ENCODE measurements at places on chromosomes 3 and 15.

GRCh38 chr3:36135863-36136262 is 244.4 kb upstream of the STAC start:
- DNase-seq, result no peak

- DNase-seq, result peak; percentile 48
Measured at GRCh38 chr3:149936812-149937230, 33.9 kb downstream of the PFN2 start.

DNA sequence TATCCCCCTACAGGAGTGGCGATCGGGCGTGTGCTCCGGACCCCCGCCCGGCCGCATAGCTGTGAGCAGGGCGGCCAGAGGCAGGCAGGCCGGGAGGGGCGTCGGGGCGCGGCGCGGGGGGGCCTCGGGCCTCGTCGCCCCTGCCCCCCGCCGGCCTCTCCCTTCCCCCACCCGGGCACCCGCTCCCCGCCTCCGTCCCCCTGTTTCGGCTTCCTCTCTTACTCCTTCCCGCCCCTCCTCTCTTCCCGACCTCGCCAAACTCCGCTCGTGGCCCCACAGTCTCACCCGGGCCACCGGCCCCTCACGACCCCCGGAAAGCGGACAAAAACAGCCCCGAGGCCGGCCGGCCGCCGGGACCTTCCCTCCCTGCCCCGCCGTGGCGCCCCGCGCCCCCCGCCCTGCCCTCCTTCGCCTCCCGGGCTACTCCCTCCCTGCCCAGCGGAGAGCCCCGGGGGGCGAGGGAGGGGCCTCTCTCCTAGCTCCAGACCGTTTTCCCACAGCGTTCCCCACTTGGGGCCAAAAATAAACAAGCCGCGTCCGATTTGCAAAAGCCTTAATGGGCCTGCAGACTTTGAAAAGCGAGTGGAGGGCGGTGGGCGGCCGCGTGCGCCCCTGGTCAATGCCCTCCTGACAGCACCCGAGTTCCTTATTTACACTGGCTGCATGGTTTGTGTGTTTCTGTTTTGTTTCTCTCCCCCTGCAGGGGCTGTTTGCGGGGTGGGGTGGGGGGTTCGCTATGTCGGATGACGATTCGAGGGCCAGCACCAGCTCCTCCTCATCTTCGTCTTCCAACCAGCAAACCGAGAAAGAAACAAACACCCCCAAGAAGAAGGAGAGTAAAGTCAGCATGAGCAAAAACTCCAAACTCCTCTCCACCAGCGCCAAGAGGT is 1.0 kb downstream of the UBE2E1 start:
- no peak for DNase-seq

- no peak for DNase-seq
Measured at GRCh38 chr3:146542978-146543377, 1.4 kb downstream of the PLSCR1 start.

DNA sequence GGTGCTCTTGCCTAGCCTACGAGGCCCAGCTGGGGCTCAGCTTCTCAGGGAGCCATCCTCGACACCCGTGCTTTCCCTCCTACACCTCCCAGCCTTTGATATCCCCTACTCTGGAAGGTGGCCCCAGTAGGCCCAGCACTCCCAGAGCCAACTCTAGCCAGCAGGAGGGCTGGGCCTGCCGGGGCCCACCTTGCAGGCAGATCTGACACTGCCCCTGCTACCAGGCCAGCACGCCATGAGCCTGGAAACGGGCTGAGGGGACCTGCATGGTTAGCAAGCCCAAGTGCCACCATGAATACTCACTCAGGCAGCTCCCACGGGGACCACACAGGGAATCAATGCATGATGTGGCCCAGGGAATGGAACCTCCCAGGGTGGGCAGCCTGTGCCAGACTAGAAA is 123.7 kb downstream of the SMAD6 start:
- DNase-seq, result no peak

- no peak for DNase-seq
Measured at GRCh38 chr3:180329847-180330246, 272.1 kb upstream of the TTC14 start.

GRCh38 chr15:40344631-40345120 is 3.9 kb upstream of the CCDC9B start:
- peak; percentile 58 for DNase-seq

- DNase-seq, result peak; percentile 90
Measured at GRCh38 chr15:44541282-44541958, 4.5 kb downstream of the EIF3J start.

DNA sequence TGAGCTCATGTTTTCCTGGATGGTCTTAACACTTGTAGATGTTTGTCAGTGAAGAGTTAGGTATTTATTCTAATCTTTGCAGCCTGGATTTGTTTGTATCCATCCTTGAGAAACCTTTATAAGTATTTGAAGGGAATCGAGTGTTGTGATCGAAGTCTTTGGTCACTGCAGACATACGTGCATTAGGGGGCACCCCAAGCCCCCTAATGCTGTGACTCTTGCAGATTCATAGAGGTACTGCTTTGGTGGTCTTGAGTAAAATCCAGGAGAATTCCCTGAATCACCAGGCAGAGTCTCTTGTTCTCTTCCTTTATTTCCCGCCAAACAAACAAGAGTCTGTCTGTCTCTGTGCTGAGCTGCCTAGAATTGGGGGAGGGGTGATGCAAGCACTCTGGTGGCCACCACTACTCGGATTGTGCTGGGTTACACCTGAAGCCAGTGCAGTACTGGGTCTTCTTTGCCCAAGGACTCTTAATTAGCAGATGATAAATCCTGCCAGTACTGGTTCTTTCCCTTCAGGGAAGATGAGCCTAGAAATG is 170.5 kb upstream of the POU1F1 start:
- DNase-seq, result no peak

- DNase-seq, result peak; percentile 75
Measured at GRCh38 chr3:150761831-150762661, 923 bp downstream of the SIAH2 start.

- no peak for DNase-seq
Measured at GRCh38 chr15:73319460-73320245, 49.1 kb downstream of the HCN4 start.

- DNase-seq, result no peak
Measured at GRCh38 chr3:65483480-65483879, 555.2 kb downstream of the MAGI1 start.

- no peak for DNase-seq
Measured at GRCh38 chr3:58323529-58324390, 8.9 kb upstream of the PXK start.

DNA sequence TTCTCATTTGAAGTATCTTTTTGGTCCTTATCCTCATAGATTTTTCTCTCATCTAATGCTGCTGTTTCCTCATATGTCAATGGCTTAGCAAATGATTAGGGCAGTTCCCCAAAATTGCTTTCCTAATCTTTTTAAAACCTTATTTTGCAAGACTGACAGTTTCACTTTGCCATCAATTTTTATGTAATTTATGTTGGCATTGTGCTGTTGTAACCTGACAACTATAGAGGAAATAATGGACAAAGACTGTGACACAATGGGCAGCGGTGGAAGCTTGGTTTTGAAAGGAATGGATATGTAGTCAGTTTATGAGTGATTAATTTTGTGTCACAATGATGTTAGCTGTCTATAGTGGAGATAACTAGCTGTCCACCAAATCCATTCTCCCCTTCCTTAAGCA is 10.6 kb upstream of the SH3BP5 start:
- DNase-seq, result no peak

DNA sequence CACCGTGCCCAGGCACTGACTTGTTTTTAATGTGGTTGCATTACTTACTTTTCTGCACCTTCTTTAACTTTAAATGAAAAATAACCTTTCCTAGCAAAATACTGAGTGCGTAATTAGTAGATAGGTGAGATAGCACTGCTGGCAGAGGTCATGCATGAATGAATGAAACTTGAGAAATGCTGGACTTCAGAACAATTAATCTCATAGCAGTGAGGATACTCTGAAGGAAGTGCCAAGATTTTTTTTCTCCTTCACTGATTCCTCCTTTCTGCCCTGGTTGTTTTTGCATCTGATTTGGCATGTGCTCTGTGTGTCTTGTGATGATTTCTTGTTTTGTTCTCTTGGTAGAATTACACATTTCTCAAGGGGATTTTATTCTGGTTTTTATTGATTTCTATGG is 378.9 kb downstream of the PTPRG start:
- no peak for DNase-seq

GRCh38 chr15:51838270-51838669 is 8.8 kb downstream of the TMOD3 start:
- no peak for DNase-seq

DNA sequence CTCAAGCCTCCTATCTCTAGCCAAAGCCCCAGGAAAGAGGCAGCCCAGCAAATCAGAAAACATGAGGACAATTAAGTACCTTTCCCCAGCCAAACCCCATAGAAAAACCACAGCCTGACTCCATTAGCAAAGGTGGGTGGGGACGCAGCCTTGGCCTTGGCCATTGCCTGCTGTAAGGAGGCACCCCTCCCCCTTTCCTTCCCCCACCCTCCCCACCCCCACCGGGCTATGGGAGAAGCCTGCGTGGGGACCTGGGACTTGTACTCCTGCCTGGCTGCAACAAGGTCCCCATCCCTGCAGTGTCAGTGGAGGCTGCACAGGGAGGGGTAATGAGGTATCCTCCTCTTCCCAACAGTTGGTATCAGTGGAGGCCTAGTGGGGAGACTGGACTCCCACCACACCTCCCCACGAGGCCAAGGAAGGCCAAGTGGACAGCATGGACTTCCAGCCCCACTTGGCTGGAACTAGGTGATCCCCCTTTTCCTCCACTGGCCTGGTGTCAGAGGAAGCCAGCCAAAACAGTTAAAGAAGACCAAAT is 20.5 kb downstream of the PRR23E start:
- no peak for DNase-seq

DNA sequence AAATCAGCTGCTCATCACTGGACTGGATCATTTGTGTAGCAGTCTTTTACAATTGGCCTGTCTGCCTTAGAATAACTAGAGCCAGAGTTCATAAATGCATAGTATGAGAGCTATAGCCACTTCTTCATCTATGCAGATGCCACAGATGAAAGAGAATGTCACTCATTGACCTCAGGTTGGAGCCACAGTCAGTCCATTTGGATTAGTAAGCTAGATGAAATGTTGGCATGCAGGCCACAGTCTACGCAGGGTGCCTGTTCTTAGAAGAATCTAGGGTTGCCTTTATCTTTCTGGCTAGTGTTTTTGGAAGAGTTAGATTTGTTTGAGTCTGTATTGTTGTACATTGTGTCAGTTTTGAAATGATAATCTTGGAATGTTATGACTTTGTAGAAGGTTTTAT is 25.4 kb upstream of the EDEM1 start:
- peak; percentile 82 for DNase-seq

DNA sequence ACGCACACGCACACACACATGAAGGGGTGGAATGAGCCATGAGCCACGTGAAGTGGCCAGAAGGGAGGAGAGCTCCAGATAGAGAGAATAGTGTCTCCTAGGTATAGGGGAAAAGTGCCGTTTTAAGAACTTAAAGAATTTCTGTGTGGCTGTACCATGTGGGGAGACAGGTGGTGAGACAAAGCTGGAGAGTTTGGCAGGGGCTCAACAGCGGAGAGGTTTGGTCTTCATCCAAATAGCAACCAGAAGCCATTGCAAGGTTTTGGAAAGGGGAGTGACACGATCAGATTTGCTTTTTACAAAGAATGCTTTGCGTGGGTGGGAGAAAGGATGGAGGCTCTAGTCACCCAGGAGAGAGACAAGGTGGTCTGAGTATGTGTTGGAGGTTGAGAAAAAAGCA is 146.0 kb downstream of the IL20RB start:
- DNase-seq, result no peak

DNA sequence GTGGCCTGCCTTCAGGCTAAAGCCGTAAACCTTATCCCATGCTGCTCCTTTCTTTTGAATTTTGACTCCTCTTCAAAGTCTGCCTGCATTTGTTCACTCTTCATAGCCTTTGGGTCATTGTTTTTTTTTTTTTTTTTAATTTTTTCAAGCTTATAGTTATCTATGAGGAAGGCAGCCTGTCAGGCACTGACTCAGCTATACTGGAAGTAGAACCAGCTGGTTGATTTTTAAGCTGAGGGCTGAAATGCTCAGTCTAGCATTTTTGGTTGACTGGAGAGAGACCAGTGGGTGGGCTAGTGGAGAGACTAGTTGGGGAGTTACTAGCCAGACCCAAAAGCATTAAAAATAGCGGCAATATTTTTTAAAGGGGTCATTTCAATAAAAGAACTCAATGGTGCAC is 44.1 kb downstream of the C3orf20 start:
- DNase-seq, result no peak

DNA sequence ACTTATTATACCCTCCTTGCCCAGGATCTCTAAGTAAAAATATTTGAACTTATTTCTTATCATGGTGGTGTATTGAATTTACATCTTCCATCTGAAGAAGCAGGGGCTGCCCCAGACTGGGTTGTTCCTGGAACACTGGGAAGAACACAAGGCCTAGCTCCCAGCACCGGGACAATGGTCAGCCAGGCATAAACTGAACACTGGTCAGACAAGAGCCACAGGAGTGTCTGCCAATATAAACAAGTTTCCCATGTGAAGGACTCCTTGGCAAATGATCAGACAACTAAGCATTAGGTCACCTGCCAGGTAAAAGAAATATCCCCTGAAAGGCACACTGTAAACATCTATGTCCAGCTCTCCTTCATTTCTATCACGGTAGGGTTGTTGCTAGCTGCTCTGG is 172.4 kb downstream of the ATP8B4 start:
- DNase-seq, result no peak

GRCh38 chr3:29083676-29084075 is 197.2 kb upstream of the RBMS3 start:
- DNase-seq, result no peak

DNA sequence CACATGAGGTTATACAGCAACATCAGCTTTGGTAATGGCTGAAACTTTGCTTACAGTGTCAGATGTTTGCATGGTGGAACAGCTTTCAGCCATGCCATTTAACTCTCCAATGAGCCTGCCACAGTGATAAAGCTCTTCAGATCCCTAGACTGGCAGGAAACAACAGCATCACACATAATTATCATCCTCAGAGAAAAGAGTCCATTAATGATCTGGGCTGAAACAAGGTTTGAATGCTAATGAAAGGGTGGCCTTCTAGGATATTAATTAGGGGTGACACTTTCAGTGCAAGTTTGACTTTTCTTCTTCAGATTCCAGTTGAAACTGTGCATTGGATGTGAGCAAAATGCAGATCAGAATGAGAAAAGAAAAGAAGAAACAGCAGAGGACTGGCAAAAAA is 166.6 kb downstream of the IGSF11 start:
- no peak for DNase-seq

Data from ACHN (cell line).